GM10248 (cell line): ENCODE measurements at places on chromosomes 7 and 10.

- DNase-seq, result no peak
Measured at GRCh38 chr7:30815951-30816644, 44.9 kb downstream of the MINDY4 start.

DNA sequence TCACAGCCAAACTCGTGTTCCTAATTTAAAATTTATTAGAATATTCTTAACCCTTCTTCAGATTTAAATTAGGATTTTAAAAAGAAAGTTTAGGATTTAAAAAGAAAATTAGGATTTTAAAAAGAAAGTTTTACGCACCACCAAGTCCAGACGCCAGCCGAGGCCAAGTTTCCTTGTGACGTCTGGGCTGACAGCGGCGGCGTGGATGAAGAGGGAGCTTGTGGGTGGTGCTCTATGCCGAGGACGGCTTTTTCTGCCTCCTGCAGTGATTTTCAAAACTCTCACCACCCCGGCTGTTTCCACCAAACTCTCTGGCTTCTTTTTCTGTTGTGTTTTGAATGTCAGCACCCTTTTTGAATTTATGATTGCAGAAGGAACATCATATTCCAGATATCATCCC, 252.9 kb downstream of the DNAJB6 start:
- DNase-seq, result no peak

GRCh38 chr7:139360210-139360947, 685 bp downstream of the LUC7L2 start:
- peak; percentile 96 for DNase-seq

DNA sequence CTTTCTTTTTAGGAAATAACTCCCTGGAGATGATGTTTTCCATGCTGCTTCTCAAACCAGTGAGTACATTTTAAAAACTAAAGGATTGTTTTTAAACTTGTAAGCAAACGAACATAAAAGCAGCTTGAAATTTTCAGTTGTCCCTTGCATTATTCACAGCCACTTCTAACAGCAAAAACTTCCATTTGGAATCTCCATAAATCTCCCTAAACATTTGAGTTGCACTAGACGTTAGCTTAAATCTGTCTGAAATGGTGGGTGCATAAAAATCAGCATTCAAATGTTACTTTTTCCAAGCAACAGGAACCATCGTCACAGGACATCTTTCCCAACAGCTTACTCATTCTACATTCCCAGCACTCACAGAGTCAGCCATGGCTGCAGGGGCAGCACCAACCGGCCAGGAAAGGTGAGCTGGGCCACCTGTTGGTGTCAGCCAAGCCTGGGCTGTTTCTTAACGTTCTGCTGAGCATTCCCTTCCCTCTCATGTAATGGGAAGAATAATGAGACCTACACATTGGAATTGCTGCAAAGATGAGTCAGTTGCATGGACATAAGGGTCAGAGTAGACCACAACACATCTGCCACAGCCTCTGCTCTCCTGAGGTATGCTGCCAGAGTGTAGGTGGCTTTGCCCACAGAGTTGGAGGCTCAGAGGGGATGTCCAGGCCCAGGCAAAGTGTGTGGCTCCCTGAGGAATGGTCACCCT, 163.2 kb downstream of the TNS3 start:
- no peak for DNase-seq

- peak; percentile 49 for DNase-seq
Measured at GRCh38 chr10:110209454-110209925, 2.1 kb downstream of the MXI1 start.

GRCh38 chr7:51702673-51703072, 386.1 kb upstream of the COBL start:
- no peak for DNase-seq

DNA sequence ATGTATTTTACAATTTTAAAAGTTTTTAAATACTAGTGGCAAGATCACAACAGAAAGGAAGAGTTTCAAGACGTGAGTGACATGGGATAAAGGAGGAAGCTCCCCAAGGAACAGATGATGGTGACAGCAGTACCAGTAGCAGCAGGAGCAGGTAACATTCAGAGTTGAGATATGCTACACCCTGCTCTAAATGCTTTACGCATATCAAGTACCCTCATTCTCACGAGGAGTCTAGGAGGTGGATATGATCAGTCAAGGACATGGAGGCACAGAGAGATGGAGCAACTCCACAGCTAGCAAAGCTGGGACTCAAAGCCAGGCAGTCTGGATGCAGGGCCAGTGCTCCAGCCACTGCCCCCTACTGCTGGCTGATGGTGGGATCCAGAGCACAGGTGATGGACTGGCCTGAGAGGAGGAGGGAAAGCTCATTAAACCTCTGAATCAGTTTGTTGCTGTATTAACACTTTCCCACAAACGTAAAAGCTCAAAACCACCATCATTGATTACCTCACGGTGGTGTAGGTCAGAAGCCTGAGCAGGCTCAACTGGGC, 17.5 kb downstream of the RP9 start:
- DNase-seq, result no peak

- DNase-seq, result no peak
Measured at GRCh38 chr7:32094516-32094915, 24.3 kb upstream of the PDE1C start.

DNA sequence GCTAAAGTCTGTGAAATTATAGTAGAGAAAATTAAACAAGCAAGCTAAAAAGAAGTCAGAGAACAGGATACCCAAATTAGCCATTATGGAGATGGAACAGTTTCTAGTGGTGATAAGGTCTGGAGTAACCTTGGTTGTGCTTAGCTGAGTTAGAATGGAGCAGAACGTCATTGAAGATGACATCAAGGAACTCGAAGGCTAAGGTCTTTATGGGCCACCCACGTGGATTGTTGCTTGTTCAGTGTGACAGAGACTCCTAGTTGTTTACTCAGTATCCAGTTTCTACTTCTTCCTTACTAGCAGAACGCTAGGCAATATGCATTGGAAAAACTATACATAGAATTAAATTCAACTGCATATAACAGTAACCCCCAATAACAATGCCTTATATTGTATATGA, 39.7 kb downstream of the AHCYL2 start:
- DNase-seq, result no peak

- no peak for DNase-seq
Measured at GRCh38 chr10:97922022-97922758, 72.5 kb downstream of the GOLGA7B start.

- no peak for DNase-seq
Measured at GRCh38 chr10:1214071-1214675, 158.0 kb downstream of the WDR37 start.

- DNase-seq, result no peak
Measured at GRCh38 chr7:12090757-12091221, 120.3 kb upstream of the TMEM106B start.

DNA sequence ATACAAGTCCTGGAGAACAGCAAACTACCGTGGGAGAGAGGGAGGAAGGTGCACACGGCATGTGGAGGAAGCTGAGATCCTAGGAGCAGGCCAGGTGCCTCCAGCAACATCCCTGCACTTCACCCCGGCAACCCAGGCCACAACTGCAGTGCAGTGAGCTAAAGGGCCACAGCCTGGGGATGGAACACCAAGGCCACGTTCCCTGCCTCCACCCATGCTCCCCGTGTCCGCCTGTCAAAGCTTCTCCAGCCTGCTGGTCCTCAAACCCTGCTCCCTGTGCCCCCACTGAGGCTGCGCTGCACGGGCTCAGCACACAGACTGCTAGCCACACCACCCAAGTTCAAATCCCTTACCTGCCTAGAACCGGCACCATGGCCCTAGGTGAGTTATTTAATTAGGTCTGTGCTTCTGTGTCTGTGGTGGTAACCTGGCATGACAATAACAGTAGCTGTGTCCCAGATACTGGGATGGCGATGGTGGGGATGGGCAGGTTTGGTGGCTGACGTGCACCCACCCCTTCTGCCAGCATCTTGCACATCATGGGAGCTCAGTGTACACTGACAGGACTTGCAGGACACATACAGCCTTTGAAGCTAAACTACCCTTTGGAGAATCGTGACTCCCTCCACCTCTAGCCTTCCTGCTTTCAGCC, 85.5 kb downstream of the FAM53B start:
- no peak for DNase-seq

DNA sequence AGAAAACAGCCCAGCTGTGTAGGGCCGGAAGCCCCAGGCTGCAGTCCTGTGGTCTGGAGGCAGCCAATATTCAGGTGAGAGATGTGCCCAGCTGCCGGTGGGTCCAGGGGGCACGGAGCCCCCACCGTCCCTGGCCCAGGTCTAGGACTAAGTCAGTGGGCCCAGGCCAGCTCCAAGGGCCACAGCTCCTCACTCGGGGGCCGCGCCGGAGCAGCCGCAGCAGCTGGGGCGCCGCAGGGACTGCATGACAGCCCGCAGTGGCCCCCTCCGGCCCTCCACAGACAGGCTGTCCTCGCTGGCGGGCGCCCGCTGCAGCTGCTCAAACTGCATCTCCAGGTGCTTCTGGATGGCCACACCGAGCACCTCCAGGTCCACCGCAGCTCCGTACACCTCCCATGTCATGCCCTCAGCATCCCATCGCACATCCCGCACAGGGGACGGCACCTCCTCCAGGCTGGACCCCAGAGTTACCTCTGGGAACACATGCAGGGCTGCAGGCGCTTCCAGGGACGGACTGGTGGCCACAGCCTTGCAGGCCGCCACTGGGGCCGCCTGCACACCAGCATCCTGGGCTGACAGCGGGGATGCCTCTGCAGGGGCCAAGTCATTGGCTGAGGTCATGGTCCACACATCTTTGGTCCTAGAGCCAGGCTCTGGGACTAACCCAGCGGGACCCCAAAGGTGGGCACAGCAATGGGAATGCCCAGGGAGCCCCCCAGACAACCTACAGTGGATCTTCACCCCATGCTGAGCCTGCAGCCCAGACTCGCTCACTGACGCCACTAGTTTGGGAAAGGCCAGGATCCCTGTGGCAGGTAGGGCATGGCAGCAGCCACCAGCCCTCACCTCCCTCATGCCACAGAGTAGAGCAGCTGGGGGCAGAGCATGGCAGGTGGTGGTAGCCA, 7.0 kb downstream of the GPRIN2 start:
- no peak for DNase-seq

- no peak for DNase-seq
Measured at GRCh38 chr7:130639388-130639787, 29.2 kb downstream of the COPG2 start.

- no peak for DNase-seq
Measured at GRCh38 chr7:95577137-95577536, 19.2 kb downstream of the PDK4 start.

GRCh38 chr7:35530124-35531109, 164.5 kb downstream of the HERPUD2 start:
- no peak for DNase-seq

DNA sequence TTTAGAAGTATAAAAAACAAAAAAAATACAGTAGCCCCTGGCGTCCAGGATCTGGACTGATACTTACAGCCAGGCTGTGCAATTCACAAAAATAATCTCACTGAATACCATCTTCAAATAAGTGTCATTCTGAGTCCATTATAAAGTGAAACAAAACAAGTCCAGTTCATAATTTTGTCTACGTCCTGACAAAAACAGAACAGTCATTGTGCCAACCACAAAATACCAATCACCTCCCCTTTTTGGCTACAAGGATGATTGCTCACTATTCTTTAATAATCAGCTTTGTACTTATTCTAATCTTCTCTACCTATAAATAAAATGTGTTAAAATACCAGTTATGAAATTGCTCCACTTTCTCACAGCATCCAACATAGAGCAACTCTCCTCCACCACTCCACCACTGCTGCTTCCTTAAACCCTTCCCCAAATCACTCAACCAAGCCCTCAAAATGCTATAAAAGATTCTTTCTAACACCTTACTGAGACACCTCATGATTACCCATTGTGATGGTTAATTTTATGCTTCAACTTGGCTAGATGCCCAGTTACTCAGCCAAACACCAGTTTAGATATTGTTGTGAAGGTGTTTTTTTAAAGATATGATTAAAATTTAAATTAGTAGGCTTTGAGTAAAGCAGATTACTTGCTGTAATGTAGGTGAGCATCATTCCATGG, 479.8 kb upstream of the SEMA3A start:
- DNase-seq, result no peak

- DNase-seq, result no peak
Measured at GRCh38 chr7:153682628-153683027, 369.6 kb upstream of the DPP6 start.

- no peak for DNase-seq
Measured at GRCh38 chr7:925601-926000, 28.9 kb downstream of the ADAP1 start.

GRCh38 chr7:148276314-148277041, 314.1 kb upstream of the C7orf33 start:
- DNase-seq, result no peak

GRCh38 chr7:134016223-134016941, 110.8 kb upstream of the LRGUK start:
- peak; percentile 13 for DNase-seq

- no peak for DNase-seq
Measured at GRCh38 chr10:77629775-77630506, 7.7 kb downstream of the KCNMA1 start.

DNA sequence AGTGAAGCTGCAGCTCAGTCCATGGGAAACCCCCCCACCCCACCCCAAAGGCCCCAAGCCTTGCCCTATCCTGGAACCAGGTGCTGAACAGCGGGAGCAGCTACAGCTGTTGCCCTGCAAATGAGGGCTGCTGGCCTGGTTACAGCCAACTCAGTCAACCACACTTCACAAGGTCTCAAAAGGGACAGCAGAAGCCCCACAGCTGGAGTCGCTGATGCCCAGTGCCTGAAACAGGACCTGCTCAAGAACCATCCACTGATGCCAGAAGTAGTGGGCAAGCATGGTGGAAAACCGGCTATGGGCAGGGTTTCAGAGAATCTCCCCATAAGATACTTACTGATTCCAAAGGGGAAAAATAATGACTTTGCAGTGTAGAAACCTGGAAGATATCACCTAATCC, 110.3 kb downstream of the SLC37A3 start:
- DNase-seq, result no peak

- DNase-seq, result no peak
Measured at GRCh38 chr10:36349445-36350078, 707.5 kb upstream of the FZD8 start.

DNA sequence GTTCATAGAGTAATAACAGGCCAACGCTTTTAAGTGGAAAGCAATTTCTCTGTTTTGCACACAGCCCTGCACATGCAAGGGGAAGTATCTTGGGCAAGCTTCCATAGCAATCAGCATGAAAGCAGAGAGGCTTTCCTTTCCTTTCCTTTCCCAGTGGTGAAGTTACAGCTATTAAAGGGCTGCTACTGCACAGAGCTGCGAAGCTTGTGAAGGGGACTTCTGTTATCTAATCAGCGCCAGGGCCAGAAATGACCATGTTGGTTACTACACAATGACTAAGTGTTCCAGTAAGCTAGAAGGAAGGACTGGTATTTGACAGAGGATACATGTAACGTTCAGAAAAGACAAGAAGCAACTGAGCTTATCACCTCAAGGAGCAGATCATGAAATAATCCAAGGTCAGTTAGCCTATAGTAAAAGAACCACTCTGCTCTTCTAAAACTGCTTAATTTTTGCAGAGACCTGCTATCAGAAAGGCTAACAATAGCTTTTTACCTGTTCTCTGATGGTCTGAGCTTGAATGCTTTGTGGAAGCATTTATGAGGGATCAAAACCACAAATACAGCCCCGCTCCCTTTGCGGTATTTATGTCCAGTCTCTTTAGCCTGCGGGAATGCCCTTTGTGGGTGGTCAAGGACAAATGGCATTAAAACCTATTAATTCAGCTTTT, 45.9 kb downstream of the SGMS1 start:
- no peak for DNase-seq

- no peak for DNase-seq
Measured at GRCh38 chr10:4241724-4242345, 456.8 kb upstream of the KLF6 start.

- DNase-seq, result peak; percentile 47
Measured at GRCh38 chr10:91198781-91199180, 21.7 kb upstream of the PCGF5 start.

GRCh38 chr10:31194986-31195385, 124.0 kb upstream of the ZEB1 start:
- DNase-seq, result no peak
